ENCODE measurements at places on chromosomes 13 and 19.

GRCh38 chr13:72221276-72221962, 354.4 kb upstream of the DACH1 start:
- H3K36me3 ChIP-seq, result no peaks in the 10 kb centered on the region
- H3K4me3 ChIP-seq, result no peak overlapping the region
- H3K4me1 ChIP-seq, result no peaks in the 10 kb centered on the region
- peak; percentile 29 for DNase-seq
- H3K27ac ChIP-seq, result no peak overlapping the region

- peaks cover 71% of the 10 kb centered on the region for H3K36me3 ChIP-seq
- no peak overlapping the region for H3K4me3 ChIP-seq
- peaks cover 4% of the 10 kb centered on the region for H3K4me1 ChIP-seq
- H3K27ac ChIP-seq, result no peak overlapping the region
- no peaks in the 10 kb centered on the region for H3K27me3 ChIP-seq
- DNase-seq, result no peak
Measured at GRCh38 chr13:39012608-39013007, 22.0 kb upstream of the STOML3 start.

- H3K36me3 ChIP-seq, result no peaks in the 10 kb centered on the region
- no peak overlapping the region for H3K4me3 ChIP-seq
- DNase-seq, result no peak
- H3K27ac ChIP-seq, result no peak overlapping the region
- peaks cover 2% of the 10 kb centered on the region for H3K27me3 ChIP-seq
- H3K4me1 ChIP-seq, result no peaks in the 10 kb centered on the region
Measured at GRCh38 chr13:19155321-19155861, 26.2 kb downstream of the TUBA3C start.

DNA sequence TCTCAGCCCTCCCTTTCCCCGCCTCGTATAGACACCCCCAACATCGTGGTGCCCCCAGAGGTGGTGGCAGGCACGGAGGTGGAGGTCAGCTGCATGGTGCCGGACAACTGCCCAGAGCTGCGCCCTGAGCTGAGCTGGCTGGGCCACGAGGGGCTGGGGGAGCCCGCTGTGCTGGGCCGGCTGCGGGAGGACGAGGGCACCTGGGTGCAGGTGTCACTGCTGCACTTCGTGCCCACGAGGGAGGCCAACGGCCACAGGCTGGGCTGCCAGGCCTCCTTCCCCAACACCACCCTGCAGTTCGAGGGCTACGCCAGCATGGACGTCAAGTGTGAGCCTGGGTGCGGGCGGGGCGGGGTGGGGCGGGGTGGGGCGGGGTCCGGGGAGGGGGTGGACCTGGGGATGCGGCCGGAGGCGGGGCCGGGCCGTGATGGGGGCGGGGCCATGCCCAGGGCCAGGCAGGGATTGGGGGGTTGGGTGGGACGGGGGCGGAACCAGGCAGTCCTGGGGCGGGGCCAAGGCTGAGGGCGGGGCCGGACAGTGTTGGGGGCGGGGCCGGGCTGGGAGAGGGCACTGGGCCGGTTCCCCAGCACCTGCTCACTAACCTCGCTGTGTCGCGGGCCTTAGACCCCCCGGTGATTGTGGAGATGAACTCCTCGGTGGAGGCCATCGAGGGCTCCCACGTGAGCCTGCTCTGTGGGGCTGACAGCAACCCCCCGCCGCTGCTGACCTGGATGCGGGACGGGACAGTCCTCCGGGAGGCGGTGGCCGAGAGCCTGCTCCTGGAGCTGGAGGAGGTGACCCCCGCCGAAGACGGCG, 7.8 kb downstream of the MAG start:
- DNase-seq, result peak; percentile 36
- peaks cover 8% of the 10 kb centered on the region for H3K4me1 ChIP-seq

DNA sequence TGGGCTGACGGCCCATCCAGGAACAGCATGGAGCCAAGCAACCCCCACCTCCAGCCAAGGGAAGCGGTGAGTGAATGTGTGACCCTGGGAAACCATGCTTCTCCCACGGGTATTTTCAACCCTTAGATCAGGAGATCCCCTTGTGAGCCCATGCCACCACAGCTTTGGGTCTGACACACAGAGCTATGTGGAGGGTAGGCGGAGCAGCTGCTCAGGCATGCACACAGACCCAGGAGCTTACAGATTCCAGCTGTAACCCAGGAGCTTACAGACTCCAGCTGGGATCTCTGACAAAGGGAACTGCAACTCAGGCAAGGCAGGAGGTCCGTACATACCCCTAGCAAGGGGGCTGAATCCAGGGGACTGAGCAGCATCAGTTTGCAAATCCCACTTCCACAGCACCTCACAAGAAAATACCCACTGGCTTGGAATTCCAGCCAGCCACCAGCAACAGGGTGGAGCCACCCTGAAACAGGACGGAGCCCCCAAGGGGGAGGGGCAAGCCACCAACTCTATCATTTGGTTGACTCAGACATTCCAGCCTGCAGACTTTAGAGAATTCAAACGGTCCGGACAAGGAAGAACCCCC, 40.8 kb upstream of the RFXAP start:
- no peaks in the 10 kb centered on the region for H3K4me1 ChIP-seq
- no peak overlapping the region for H3K27ac ChIP-seq
- no peak overlapping the region for H3K4me3 ChIP-seq
- no peaks in the 10 kb centered on the region for H3K36me3 ChIP-seq
- DNase-seq, result no peak

GRCh38 chr13:111969551-111970135, 97.3 kb upstream of the SOX1 start:
- H3K4me1 ChIP-seq, result no peaks in the 10 kb centered on the region
- H3K27me3 ChIP-seq, result peaks cover 16% of the 10 kb centered on the region
- H3K4me3 ChIP-seq, result no peak overlapping the region
- no peaks in the 10 kb centered on the region for H3K36me3 ChIP-seq
- DNase-seq, result no peak

DNA sequence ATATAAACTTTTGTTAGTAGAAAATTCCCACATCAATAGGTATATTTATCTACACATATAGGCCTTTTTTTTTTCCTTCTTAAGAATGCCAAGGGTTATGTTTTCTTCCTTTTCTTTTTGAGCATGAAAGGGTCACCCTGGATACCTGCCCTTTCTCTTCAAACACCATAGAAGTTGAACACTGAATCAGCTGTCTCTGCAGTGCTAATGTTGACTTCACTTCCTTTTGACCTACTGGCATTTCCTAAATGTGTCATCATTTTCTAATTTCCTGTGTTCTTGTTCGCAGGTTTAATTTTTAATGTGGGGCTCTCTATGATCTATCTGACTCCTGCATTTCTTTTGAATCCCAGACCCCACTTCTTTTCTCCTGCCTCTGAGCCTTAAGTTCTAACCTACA, 532.0 kb downstream of the GPC6 start:
- no peaks in the 10 kb centered on the region for H3K36me3 ChIP-seq
- H3K4me1 ChIP-seq, result no peaks in the 10 kb centered on the region
- DNase-seq, result no peak
- no peaks in the 10 kb centered on the region for H3K27me3 ChIP-seq
- H3K27ac ChIP-seq, result no peak overlapping the region
